Fibroblast of skin of back (primary cell): ENCODE measurements at places on chromosomes 6 and 20.
A peak's percentile ranks its signal among the peaks of the same experiment; 100 is the strongest.

- no peak for DNase-seq
Measured at GRCh38 chr20:37475252-37475651, 45.8 kb upstream of the NNAT start.

GRCh38 chr20:53773792-53774401 is 180.3 kb upstream of the ZNF217 start:
- peak; percentile 99 for DNase-seq

- DNase-seq: peak; percentile 54
Measured at GRCh38 chr20:64038565-64039292, 2.7 kb downstream of the C20orf204 start.

DNA sequence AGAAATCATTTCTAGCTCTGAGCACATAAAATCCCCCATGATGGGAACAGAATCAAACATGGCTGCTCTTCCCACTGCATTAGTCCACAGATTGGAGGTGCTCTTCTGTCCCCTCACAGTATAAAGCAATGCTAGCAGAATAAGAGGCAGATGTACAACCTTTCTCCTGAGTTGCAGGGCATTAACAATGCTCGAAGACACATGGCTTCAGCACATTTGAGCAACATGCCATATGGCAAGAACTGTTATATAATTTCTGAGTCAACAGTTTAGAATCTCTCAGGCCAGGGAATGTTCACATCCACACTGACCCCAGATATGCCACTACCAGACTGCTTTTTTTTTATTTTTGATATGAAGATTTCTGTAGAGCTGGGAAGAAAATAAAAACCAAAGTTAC is 119.6 kb downstream of the KIF13A start:
- peak; percentile 76 for DNase-seq

DNA sequence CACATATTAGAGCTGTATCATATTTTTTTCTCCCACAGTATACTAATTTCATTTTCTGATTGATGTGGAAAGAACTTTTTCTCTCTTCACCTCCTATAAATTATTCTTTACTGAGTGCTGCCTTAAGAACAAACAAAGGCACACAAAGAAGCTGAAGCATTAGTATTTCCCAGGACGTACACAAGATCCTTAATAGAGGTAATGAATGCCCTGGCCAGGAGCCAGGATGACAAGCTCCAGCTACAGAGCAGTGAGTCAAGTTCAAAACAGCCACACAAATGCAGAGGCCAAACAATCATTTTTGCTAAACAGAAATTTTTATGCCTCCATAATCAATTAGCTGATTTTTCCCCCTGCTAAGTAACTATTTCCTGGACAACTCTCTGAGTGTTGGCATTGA is 639.6 kb downstream of the EPHA7 start:
- DNase-seq: peak; percentile 36
